ENCODE measurements at places on chromosomes 7 and 10.

GRCh38 chr10:100528921-100529474 lies 673 bp downstream of the NDUFB8 start:
- peak; percentile 14 for DNase-seq

DNA sequence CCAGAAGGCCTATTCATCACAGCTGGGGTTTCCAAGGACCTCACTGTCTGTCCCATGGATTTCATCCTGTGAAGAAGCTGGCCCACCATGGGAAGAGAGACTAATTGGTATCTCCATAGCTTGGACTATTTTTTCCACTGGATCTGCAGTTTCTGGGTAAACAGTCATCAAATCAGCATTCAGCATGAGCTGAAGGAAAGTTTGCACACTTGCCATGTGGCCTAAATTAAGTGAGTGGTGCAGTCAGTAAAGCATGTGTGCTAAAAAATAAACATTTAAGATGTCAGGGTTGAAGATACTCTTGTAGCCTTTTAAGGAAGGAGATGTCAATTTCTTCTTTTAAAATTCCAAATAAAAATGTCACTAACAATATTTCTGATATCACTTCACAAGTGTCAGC lies 381.1 kb upstream of the ZMIZ1 start:
- no peak for DNase-seq

DNA sequence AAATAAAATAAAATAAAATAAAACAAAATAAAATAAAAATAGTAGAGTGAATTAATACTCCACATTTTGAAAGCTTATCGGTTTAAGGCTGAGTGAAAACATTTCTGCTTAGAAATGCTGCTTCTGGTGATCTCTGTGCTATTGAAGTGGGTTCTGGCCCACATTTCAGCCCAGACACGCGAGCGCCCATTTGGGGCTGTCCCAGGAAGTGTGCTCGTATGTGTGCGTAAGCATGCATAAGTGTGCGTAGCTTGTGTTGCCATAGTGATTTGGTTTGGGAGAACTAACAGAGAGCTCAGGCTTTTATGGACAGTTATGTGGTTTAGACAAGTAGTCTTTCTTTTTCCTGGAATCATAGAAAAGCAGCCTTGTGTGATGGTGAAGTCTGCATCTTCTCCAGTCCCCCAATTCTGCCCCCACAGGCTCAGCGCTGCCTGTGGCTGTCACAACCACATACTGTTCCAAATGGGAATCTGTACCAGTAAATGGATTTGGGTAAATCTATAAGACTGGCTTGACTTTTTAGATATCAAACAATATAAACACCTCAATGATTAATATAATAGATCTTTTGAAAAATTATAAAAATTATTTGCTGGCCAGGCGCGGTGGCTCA lies 29.8 kb upstream of the PURB start:
- no peak for DNase-seq

- DNase-seq, result peak; percentile 8
These were observed 125.4 kb upstream of the BET1 start for GRCh38 chr7:94129443-94130140.

- DNase-seq, result no peak
These were observed 32.8 kb downstream of the LRRC18 start for GRCh38 chr10:48906841-48907240.

GRCh38 chr10:98538472-98538871 lies 91.7 kb upstream of the HPS1 start:
- DNase-seq, result no peak

DNA sequence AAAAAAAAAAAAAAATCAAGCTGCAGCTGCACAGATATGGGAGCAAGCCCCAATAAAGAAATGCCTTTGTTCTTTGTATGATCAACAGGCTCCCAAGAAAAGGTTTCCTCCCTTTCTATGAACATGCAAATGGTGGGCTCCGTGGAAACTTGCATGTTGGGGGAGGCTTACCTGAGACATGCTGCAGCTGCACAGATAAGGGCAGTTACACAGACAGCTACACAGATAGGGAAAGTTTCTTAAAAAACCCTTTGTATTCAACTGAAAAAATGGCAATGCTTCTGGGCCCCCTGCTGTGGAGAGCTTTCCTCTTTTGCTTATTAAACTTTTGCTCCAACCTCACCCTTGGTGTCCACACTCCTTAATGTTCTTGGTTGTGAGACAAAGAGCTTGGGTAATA lies 29.8 kb upstream of the ZNF746 start:
- DNase-seq, result no peak

DNA sequence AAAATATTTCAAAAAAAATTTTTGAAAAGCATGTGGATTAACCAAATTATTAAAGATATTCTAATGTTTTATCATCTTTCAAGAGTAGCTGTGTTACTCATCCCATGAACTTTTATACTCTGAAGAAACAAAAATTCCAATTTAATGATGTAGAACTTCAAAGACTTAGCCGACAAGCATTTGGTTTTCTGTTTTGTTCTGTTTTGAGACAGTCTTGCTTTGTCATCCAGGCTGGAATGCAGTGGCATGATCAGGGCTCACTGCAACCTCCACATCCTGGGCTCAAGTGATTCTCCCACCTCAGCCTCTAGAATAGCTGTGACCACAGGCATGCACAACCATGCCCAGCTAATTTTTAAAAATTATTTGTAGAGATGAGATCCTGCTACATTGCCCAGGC lies 17.8 kb upstream of the LCOR start:
- DNase-seq, result no peak

DNA sequence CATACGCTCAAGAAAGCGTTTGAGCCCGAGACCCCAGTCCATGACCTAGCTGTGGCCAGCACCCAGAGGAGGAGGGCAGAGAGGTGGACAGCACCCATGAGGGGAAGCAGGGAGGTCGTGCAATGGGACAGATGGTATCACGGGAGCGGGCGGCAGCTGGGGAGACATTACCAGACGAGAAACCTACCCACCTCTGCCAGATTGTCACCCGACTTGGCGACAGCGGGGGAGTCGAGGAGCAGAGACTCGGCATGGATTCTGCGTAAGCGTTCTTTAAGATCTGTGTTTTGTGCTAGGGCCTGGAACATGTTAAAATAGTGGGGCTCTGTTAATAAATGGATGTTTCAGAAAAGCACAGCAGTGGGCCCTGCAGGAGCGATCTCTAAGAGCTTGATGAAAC lies 91.6 kb upstream of the GSDME start:
- DNase-seq, result no peak

GRCh38 chr7:44798649-44799305 lies 2.3 kb downstream of the PPIA start:
- DNase-seq, result no peak

- no peak for DNase-seq
These were observed 311.6 kb downstream of the PCLO start for GRCh38 chr7:82851121-82851520.

DNA sequence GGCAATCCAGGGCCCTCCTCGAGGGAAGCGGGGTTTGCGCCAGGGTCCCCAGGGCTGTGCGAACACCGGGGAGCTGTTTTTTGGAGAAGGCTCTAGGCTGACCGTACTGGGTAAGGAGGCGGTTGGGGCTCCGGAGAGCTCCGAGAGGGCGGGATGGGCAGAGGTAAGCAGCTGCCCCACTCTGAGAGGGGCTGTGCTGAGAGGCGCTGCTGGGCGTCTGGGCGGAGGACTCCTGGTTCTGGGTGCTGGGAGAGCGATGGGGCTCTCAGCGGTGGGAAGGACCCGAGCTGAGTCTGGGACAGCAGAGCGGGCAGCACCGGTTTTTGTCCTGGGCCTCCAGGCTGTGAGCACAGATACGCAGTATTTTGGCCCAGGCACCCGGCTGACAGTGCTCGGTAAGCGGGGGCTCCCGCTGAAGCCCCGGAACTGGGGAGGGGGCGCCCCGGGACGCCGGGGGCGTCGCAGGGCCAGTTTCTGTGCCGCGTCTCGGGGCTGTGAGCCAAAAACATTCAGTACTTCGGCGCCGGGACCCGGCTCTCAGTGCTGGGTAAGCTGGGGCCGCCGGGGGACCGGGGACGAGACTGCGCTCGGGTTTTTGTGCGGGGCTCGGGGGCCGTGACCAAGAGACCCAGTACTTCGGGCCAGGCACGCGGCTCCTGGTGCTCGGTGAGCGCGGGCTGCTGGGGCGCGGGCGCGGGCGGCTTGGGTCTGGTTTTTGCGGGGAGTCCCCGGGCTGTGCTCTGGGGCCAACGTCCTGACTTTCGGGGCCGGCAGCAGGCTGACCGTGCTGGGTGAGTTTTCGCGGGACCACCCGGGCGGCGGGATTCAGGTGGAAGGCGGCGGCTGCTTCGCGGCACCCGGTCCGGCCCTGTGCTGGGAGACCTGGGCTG lies 26.0 kb downstream of the PRSS2 start:
- peak; percentile 35 for DNase-seq

GRCh38 chr7:92653136-92653535 lies 62.9 kb upstream of the FAM133B start:
- peak; percentile 84 for DNase-seq

DNA sequence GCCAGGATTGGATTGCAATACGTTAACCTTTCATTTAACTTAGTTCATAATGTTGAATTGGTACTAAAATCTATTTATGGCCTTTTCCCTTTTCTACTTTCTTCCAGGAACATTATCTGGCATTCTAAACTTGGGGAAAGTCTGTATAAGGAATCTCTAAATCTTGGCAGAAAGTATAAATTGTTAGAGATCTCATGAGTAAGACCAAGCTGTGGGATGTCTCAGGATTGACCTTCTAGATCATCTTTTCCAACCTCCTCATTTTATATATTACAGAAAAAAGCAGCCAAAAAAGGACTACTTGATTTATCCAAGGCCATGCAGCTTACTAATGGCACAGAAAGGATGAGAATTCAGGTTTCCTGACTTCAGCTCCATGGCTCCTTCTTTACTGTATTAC lies 598.3 kb downstream of the INHBA start:
- DNase-seq, result no peak

DNA sequence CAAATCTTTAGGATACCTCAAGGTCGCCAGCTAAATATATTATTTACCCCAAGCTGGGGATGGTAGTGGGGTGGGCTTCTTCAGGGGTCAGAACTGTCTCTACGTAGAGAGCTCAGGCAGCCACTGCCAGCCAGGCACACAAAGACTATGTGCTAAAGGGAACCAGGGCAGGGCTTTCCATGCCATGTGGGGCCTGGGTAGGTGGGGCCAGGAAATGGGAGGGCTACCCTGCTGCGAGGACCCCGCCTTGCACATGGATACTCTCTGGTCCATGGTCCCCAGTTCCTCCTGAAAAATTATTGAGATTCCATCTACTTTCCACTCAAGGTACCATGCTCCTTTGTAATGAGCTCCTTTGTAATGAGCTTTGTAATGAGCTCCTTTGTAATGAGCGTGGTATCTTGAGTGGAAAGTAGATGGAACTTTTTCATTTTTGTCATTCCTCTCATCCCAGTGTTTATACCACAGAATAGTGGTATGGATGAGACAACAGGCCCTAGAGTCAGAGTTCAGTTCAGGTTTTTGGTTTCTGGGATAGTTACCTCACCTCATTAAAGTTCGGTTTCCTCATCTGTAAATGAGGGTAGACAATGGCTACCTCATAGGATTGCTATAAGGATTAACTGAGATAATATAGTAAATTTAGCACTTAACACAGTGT lies 5.8 kb downstream of the SYNPO2L start:
- no peak for DNase-seq

GRCh38 chr10:13376746-13377145 lies 28.7 kb upstream of the SEPHS1 start:
- no peak for DNase-seq

DNA sequence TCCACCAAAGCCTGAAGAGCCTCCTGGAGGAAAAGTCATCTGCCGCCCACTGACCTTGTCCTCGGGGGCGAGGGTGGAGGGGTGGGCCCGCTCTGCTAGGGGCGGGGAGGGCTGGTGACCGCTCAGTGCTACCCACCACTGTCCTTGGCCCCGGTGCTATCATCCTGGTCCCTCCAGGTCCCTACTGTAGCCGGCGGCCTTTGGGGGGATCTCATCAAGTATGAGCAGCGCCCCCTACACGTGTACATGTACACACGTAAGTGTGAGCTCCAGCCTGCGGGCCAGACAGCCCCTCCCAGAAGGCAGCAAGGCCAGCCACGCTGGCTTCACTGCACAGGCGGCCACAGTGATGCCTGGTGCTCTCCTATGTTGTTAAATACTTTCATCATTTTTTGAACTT lies 19.6 kb downstream of the TTYH3 start:
- no peak for DNase-seq

- no peak for DNase-seq
These were observed 4.1 kb upstream of the VSIR start for GRCh38 chr10:71777213-71777985.

GRCh38 chr10:50882540-50882983 lies 2.9 kb downstream of the A1CF start:
- no peak for DNase-seq

- DNase-seq, result no peak
These were observed 584.9 kb downstream of the GRM8 start for GRCh38 chr7:126667742-126668366.

DNA sequence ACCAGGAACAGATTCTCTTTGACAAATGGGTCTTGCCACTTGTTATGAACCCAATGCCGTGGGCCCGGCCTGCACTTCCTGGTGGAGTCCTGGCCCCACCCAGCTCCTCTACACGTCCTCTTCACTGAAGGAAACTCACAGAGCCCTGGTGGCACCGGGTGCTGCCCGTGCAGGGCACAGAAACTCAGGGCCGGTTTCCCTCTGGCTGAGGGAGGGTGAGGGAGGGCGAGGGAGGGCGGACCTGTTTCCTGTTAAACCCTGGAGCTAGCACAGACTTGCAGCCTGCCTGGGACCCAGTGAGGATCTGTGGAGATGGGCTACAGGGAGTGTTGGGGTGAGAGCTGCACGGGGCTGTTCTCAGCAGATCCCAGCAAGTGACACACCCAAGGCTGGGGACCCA lies 596.3 kb downstream of the PTPRN2 start:
- no peak for DNase-seq

DNA sequence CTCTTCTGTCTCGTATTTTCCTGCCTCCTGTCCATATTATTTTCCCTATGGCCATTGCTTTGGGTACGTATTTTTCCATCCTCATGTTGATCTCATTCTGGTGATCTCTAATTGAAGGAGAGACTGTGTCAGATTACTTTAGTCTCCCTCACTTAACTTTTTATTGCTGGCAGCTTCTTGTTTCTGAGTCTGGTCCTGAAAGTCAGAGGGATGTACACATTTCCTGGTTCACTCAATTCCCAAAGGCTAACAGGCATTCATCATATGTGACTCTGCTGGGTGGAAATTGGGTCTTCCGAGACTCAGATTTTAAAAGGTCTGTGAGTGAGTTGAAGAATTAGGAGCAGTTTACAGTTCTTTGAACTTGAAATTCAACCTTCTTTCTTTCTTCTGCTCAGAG lies 10.9 kb downstream of the UMAD1 start:
- DNase-seq, result no peak

DNA sequence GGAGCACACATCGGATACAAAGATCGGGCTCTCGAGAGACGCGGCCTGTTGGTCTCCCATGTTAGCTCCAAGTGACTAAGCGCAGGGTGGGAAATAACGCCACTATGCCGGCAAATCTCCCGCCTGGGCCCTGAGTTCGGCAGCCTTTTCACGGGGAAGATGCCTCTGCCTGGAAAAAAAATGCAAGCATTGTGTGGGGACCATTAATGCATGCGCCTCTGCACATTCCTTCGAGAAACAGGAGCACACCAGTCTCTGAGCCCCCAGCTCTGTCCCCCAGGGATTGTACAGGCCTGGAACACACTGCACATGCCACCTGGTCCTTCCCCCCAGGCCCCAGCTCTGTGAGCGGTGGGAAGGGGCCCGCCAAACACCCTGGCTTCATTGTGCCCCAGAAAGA lies 44.1 kb downstream of the FBXW4 start:
- no peak for DNase-seq
